ENCODE measurements at places on chromosomes 7 and 10. TPM values are rescaled to one million over a fixed set of nuclear protein-coding genes. Genes with fewer than 3 reads are reported as not detected.

The COL26A1 gene
- not detected for total RNA-seq

The NKX1-2 gene
- total RNA-seq = not detected

The R3HCC1L gene
- 11.5 TPM for total RNA-seq

The NUTM2E gene
- not detected for total RNA-seq

The MOSPD3 gene
- 8.9 TPM for total RNA-seq

The UNCX gene
- not detected for total RNA-seq

The NPSR1 gene
- not detected for total RNA-seq

The CYP2C9 gene
- total RNA-seq = not detected

The ZWINT gene
- 1.0 TPM for total RNA-seq

The SPDYE8 gene
- total RNA-seq = not detected

The SLC26A3 gene
- 1.0 TPM for total RNA-seq

The NAT16 gene
- total RNA-seq = not detected

The NEUROG3 gene
- not detected for total RNA-seq

The CEP41 gene
- total RNA-seq = 8.4 TPM

The PILRA gene
- total RNA-seq = 8.6 TPM

The ARID5B gene
- 163 TPM for total RNA-seq

The CAV2 gene
- 204 TPM for total RNA-seq

The PDE1C gene
- total RNA-seq = 3.4 TPM

Measured in omental fat pad (tissue), 4 donors.